SK-N-SH (cell line): ENCODE measurements at places on chromosomes 1 and 21.

- no peak for DNase-seq
Measured at GRCh38 chr1:229117664-229118300, 153.1 kb upstream of the RAB4A start.

GRCh38 chr1:165119086-165119485 is 237.4 kb downstream of the LMX1A start:
- DNase-seq: no peak

- no peak for DNase-seq
Measured at GRCh38 chr1:66925558-66925910, 744 bp downstream of the MIER1 start.

- DNase-seq: no peak
Measured at GRCh38 chr1:162660574-162660973, 28.3 kb downstream of the DDR2 start.
